ENCODE measurements at places on chromosomes 5 and 9.

- DNase-seq: peak; percentile 9
These were observed 26.8 kb downstream of the FAM81B start for GRCh38 chr5:95417971-95418370.

- DNase-seq: peak; percentile 52
These were observed 22.6 kb downstream of the DUSP1 start for GRCh38 chr5:172748341-172748843.

- no peak for DNase-seq
These were observed 4.8 kb upstream of the CENPH start for GRCh38 chr5:69184621-69185020.

DNA sequence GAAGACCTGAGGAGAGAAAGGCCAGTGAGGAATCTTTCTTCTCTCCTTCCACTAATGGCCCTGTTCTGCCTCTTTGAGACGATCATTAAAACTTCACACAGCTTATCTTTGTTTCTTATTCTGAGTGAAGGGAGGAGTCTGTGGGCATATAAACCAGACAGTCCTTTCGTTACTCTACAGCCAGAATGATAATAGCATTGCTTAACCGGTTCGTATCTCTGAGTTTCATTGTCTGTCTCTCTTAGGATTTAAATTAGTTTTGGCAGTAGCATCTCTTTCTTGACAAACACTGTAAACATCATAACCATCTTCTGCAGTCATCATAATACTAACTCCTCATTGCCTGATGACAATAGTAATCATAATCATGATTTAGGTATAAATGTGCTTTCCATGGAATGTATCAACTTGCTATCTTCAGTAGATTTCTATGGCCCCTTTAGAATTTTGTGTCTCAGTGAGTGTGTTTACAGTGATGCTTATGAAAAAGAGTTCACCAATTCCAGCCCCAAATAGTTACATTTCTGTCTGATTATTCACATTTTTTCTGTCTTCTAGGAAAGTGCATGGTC, 618.8 kb upstream of the KLF4 start:
- DNase-seq: no peak

- DNase-seq: peak; percentile 76
These were observed 71.3 kb downstream of the LIX1 start for GRCh38 chr5:97071101-97071500.

- DNase-seq: no peak
These were observed 13.2 kb upstream of the SLC25A48 start for GRCh38 chr5:135821061-135821801.

DNA sequence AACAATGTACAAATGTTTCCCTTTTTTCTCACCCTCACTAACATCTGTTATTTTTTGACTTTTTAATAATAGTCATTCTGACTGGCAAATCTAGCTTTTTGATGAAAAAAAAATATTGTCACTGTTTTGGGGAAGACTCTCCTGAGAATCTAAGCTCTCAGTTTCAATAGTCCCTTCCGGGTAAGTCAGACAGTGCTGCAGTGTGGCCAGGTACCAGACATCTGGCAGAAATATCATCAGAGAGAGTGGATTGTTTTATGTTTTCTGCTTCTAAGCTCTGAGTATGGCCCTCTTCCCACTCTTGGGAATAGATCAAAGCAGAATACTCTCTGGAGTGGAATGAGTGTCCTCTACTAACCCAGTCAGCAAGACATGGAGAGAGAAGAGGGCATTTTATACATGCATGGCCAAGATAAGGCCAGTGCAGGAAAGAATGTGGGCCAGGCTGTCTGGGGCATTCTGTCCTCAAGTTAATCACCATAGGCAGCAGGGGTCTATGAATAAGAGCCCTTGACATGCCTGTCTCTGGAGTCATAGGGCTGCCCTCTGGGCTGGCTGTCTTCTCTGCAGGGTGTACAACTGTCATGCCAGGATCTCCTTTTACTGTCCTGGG, 38.5 kb upstream of the OR2S2 start:
- peak; percentile 28 for DNase-seq
